ENCODE measurements at places on chromosomes 12 and 14.
A peak's percentile ranks its signal among the peaks of the same experiment; 100 is the strongest.

- no peak for DNase-seq
These were observed 76.4 kb downstream of the CHST11 start for GRCh38 chr12:104533134-104533533.

DNA sequence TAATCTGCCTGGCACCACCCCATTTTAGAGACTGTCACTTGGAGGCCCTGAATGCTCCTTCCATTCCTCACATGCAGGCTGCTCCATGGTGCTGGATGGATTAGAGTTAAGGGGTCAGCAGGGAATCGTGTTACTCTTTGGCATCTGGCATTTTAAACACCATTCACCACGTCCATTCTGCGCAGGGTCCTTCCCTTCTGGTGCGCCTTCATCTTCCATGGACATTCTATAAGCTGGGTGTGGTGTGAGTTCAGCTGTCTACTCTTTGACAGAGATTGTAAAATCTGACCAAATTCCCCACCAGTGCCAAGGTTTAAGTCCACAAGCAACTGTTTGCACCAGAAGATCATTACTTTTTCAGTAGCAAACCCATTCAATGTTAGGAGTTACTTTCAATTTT is 47.8 kb downstream of the GIT2 start:
- no peak for DNase-seq

DNA sequence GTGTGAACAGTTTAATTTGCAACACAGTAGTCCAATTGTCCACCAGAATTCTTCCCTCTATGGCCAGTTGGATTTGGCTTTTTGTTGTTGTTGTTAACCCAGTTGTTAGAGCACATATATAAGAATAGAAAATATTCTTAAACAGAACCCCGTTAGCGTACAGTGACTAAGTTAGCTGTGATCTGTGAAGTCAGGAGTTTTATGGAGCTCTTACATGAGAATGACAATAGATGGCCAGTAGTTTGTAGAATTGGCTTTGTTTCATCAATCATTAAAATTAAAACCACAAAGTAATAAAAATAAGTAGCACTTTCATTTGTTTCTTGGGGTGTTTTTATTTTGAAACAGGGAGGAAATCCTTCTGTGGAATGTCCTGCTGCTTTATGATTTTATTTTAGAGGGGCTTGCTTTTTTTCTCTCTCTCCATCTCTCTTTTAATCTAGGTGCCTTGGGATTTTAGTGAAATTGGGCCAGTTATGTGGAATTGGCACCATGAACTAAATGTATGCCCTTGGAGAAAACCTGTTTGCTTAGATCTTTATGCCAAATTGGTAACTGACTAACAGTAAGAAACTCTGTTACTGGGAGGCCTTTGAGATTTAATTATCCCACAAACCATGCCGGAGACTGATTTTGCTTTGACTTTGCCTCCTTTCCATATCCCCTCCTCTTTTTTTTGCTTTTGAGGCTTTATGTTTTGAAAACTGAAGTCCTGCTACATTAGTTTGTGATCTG is 22.9 kb downstream of the FBXW8 start:
- DNase-seq: no peak

GRCh38 chr12:69534389-69534822 is 50.9 kb upstream of the CCT2 start:
- DNase-seq: no peak

GRCh38 chr12:61412201-61412600 is 848.0 kb upstream of the USP15 start:
- no peak for DNase-seq

DNA sequence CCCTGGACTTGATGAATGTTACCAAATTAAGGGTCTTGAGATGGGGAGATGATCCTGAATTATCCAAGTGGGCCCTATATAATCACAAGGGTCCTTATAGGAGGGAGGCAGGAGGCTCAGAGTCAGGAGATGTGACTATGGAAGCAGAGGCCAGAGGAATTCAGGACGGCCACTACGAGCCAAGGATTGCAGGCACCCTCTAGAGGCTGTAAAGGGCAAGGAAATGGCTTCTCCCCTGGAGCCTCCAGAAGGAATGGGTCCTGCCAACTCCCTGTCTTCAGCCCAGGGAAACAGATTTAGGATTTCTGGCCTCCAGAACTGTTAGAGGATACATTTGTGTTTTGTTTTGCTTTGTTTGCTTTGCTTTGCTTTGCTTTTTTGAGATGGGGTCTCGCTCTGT is 8.8 kb downstream of the BDKRB1 start:
- DNase-seq: no peak

DNA sequence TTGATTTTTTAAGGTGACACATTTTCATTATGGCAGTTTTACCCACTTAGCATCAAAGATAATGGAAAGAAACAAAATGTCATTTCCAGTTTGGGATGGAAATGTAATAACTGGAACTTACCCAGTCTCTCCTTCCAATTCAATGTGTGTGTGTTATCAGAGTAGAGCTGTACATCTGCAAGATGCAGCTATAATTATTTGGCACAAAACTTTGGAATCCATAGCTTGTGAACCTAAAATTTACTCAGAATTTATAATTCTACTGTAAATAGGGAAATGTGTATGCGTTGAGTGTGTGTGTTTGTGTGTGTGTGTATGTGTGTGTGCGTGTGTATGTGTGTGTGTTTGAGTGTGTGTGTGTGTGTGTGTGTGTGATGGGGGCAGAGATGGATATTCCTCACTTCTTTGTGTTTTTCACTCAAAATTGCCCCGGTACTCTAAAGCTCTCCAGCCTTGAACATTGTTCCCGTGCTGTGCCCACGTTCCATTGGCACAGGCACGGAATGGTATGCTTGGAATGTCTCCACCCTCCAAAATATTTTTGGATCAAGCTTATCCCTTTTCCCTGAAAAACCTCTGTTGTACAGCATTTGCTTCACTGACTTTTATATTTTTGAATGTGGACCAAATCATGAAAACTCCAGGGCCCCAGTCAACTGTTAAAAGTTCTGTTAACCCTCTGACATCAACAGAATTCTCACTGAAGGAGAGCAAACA is 150.2 kb upstream of the BMP4 start:
- DNase-seq: no peak

DNA sequence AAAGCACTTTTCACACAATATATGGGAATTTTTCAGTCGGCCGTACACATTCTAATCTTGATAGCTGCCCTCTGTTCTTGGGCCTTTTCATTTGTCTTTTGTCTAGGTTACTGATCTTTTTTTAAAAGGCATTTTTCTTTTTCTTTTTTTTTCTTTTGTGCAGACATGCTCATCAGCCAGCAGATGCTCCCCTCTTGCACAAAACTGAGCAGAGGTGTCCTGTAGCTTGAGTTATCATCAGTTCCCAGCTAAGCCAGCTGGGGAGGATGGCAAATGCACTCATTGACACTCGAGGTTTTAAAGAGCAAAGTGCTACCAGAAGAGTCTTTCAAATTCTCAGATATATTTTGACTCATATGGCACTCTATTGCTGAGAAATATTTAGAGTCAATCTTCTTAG is 913.9 kb upstream of the SEL1L start:
- no peak for DNase-seq

DNA sequence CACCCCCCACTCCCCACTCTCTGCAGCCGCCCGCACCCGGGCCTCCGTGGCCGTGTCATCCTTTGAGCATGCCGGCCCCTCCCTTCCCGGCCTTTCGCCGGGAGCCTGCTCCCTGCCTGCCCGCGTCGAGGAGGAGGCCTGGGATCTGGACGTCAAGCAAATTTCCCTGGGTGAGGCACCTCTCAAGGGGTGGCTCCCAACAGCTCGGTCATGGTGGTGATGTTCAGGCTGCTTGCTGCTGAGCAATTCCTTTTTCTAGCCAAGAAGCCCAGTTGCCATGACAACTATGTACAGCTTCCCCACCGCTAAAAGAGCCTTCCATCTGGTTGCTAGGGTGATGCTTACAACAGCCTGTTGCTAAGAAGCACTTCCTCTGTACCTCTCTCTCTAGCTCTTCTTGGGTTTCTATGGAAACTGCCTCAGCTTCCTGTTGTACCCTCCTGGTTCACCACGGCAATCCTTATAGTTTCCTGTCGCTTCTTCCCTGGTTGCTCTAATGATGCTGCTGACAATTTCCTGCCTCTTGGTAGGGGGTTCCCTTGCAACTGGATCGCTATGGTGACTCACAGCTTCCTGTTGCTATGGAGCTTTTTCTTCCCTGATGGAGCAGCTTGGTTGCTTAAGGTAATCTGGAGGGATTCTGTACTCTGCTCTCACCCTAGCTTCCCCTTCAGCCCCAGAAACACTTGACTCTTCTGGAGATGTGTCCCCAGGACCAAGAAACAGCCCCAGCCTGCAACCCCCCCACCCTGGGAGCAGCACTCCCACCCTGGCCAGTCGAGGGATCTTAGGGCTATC is 11.0 kb downstream of the ZNF219 start:
- DNase-seq: peak; percentile 96

- DNase-seq: no peak
These were observed 51.0 kb downstream of the NFKBIA start for GRCh38 chr14:35353409-35354172.

GRCh38 chr14:28755198-28755815 is 11.3 kb upstream of the FOXG1 start:
- DNase-seq: no peak

- no peak for DNase-seq
These were observed 25.9 kb downstream of the CD9 start for GRCh38 chr12:6226002-6226678.

- DNase-seq: peak; percentile 43
These were observed 455.8 kb downstream of the PCNX1 start for GRCh38 chr14:71362920-71363584.

DNA sequence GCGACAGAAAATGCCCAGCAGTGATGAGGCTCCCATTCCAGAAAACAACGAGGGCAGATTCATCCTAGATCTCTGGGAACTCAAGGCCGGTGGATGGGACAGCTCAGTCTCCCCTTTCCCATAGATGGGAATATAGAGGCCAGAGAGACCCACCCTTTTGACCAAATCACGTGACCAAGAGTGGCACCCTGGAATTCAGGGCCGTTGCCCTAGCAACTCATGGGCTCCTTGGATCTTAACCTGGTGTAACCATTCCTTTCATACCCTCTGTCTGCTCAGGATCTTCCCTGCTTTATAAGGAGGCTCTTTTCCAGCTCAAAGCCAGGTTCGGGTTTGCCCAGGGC is 8.4 kb upstream of the LRTM2 start:
- no peak for DNase-seq

DNA sequence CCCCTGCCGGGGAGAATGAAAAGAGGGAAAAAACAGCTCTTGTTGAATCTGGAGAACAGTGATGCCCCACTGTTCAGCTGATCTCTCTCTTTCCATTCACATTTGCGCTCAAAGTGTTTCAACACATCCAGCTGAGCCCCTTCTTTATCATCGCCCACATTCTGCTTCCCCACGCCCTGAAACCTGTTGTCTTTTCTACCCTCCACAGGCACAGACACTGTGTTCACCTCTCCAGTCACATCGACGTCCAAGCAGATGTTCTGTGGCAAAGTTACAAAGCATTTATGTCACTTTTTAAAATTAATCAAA is 338.7 kb downstream of the EGLN3 start:
- DNase-seq: no peak

DNA sequence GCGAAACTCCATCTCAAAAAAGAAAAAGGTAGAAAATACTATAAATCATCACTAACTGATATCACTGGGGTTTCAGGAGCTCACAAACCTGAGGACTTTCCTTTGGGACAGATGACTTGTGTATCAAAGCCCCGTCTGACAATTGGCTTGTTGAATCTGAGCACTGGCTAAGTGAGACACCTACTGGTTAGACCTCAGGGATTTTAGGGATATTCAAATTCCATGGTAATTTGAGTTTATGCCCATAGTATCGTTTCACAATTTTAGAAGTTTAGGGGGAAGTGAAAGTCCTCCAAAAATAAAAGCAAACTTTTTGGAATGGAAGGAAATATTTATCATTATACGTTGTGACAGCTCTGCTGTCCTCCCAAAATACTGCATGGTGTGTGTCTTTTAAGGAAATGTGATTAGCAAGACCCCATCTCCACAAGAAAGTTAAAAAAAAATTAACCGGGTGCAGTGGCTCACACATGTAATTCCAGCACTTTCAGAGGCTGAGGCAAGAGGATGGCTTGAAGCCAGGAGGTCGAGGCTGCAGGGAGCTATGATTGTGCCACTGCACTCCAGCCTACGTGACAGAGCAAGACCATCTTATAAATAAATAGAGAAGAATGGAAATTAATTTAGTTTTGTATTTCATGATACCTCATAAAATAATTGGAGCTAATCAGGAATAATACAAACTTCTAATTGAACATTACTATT is 49.2 kb downstream of the FBXL14 start:
- no peak for DNase-seq

DNA sequence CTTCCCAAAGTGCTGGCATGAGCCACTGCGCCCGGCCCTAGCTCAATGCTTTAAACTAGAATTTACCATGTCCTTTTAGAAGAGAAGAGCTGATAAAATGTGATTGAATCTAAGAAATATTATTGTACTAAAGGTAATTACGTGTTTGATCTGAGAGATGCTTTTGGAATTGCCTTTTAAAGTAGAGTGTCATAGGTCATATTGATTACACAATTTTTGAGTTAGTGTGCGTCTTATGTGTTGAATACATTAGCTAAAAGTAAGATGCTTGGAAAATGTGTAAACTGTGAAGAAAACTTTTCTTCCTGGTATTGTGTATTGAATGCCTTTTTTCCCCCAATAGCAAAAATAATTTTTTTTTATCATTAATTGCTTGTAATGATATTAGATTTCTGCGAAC is 41.7 kb downstream of the MIA2 start:
- DNase-seq: no peak

GRCh38 chr12:452667-453210 is 7.0 kb upstream of the B4GALNT3 start:
- DNase-seq: no peak

- no peak for DNase-seq
These were observed 20.6 kb downstream of the KMT5A start for GRCh38 chr12:123404581-123404980.

GRCh38 chr12:52186118-52186840 is 5.5 kb downstream of the KRT80 start:
- no peak for DNase-seq

DNA sequence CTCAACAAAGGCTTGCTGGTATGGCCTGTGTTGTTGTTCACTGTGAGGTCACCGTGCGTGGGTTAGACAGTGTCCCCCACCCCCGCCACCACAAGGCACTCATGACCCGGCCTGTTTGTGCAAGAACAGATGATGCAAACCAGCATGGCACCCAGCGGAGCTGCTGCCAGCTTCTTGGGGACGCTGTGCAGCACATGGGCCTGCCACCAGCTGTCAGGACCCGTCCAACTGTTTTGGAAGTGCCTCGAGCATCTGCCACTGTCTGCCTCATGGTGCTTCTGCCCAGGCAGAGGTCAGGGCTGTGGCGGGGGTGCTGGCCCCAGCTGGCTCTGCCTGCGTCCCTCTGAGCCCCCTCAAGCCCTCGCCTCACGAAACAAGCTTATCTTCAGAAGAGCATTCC is 1.5 kb downstream of the ASB2 start:
- no peak for DNase-seq

- no peak for DNase-seq
These were observed 49.8 kb downstream of the SDR9C7 start for GRCh38 chr12:56884421-56884820.

- no peak for DNase-seq
These were observed 53.4 kb downstream of the PLBD1 start for GRCh38 chr12:14514154-14514842.

DNA sequence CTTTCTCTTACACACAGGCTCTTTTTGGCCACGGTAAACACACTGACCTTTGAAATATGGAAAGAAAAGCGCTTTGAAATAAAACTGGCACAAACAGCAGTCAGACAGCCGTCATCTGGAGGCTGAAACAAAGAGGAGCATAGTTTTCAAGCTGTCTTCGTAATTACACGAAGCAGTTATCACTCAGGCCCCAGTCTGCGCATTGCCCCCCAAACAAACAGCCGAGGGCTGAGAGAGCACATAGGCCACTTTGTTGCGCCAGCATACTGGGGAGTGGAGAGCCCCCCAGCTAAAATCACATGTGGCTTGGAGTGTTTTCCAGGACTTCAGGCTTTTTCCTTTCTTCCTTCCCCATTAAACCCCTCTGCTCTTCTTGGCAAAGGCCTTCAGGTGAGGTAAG is 142.9 kb upstream of the BTG1 start:
- DNase-seq: no peak

Measured in CD4-positive, alpha-beta T cell treated with Interleukin-15 for 1 hour (primary cell).